ENCODE measurements at places on chromosomes 3 and 15.
A peak's percentile ranks its signal among the peaks of the same experiment; 100 is the strongest.

- DNase-seq: no peak
These were observed 17.9 kb upstream of the RPUSD3 start for GRCh38 chr3:9861626-9862130.

DNA sequence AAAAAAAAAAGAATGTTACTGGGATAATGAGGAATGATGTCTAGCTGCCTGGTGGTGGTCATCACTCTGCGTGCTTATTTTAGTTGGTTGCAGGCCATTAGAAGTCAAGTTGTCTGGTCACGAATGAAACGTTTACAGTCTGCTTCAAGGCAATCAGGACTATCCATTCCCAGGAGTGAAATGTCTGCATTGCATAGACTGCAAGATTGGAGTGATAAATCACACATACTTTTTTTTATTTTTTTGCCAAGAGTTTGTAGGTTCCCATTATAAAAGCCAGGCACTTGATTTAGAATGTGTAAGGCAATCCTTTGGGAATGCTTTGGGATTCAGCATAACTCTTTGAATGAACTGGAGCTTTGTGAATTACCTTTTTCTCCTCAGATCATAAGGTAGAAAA lies 132.3 kb downstream of the STAC start:
- no peak for DNase-seq

- no peak for DNase-seq
These were observed 94.1 kb upstream of the PROK2 start for GRCh38 chr3:71879089-71879488.

DNA sequence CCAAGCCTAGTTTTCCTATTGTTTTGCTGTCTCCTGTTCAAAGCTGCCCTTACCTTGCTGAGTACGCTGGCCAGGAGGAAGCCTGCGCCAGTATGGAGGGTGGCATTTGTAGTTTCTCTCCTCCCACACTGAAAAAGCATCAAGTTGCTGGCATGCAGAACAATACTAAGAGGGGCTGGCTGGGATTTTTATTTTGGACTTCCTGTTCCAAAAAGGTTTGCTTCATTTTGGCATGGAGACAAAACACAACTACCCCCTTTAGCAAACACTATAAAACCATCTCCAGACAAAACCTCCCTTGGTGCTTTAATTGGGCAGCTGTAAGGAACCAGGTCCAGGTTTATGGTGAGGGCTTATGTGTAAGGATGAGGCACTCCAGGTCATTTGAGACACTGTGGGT lies 457.6 kb downstream of the PDCD6IP start:
- DNase-seq: no peak

GRCh38 chr15:85704720-85705429 lies 89.8 kb downstream of the KLHL25 start:
- DNase-seq: no peak

GRCh38 chr3:52892290-52892624 lies 5.1 kb downstream of the STIMATE start:
- no peak for DNase-seq

- no peak for DNase-seq
These were observed 11.5 kb upstream of the GATA2 start for GRCh38 chr3:128504533-128504915.

DNA sequence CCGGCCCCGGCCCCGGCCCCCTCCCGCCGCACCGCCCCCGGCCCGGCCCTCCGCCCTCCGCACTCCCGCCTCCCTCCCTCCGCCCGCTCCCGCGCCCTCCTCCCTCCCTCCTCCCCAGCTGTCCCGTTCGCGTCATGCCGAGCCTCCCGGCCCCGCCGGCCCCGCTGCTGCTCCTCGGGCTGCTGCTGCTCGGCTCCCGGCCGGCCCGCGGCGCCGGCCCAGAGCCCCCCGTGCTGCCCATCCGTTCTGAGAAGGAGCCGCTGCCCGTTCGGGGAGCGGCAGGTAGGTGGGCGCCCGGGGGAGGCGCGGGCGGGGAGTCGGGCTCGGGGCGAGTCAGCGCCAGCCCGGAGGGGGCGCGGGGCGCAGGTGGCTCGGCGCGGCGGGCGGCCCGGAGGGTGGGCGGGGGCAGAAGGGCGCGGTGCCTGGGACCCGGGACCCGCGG lies 352 bp downstream of the CHRD start:
- DNase-seq: no peak

- DNase-seq: no peak
These were observed 608 bp upstream of the SLC6A6 start for GRCh38 chr3:14401692-14402303.

DNA sequence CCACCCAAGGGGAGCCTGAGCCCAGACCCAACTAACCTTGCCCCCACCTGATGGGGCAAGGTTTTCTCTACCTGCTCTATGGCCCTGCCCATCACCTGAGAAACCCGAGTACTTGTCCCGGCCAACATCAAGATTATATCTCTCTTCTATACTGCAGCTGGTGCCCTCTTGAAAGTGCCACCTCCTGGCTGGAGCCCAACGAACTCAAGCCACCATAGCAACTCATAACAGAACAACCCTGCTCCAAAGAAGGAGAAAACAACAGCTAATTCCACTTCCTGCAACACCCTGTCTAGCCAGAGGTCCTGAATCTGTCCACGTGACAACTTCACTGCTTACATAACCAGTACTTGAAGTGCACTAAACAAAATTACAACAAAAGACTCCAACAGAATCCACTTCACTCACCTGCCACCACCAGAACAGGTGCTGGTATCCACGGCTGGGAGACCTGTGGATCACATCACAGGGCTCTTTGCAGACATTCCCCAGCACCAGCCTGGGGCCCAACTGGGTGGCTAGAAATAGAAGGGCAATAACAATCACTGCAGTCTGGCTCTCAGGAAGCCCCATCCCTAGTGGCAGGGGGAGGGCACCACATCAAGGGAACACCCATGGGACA lies 49.2 kb downstream of the PIERCE2 start:
- no peak for DNase-seq

- DNase-seq: no peak
These were observed 103.7 kb downstream of the ATP10A start for GRCh38 chr15:25759421-25759820.

- no peak for DNase-seq
These were observed 15.6 kb downstream of the RTP2 start for GRCh38 chr3:187686621-187687273.

DNA sequence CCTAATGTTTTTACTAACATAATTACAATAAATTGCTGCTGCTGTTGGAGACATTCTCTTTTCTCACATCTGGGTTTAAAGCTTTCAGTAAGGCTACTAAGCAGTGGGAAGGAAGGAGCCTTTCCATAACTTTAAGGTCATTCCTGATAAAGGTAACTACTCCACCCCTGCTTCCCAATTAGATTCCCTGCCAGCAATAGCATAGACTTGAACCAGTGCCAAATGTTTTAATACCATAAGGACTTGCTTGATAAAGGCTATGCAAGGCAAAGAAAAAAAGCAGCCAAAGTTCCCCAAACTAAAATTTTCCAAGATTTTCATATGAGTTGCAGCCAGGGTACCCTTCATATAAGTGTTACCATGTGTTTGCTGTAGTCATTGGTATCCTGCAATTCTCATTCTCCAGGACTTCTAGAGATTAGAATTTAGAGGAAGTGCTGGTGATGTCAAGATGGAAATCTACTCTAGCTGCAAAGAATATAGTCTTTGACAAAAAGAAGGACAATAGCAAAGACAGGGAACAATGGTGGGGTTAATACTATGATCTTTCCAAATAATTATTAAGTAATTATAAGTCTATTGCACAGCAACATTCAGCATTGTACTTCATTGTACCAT lies 106.1 kb downstream of the FILIP1L start:
- no peak for DNase-seq

DNA sequence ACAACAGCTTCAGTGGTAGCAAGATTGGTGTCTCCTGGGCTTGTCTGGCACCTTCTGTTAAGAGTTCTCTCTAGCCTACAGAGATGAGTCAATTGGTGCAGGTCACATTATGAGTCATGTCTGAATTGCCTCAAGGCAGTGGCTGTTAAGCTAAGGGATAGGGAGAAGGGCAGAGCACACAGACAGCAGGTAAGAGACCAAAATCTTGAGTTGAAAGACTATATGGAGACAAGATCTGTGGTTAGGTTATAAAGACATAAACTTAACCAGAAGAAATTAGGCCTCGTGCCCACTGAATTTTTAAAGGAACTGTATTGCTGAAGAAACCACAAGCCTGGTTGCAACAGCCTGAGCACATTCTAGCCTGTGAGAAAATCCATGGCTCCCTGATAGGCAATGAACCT lies 19.2 kb upstream of the KPNA1 start:
- DNase-seq: peak; percentile 82

DNA sequence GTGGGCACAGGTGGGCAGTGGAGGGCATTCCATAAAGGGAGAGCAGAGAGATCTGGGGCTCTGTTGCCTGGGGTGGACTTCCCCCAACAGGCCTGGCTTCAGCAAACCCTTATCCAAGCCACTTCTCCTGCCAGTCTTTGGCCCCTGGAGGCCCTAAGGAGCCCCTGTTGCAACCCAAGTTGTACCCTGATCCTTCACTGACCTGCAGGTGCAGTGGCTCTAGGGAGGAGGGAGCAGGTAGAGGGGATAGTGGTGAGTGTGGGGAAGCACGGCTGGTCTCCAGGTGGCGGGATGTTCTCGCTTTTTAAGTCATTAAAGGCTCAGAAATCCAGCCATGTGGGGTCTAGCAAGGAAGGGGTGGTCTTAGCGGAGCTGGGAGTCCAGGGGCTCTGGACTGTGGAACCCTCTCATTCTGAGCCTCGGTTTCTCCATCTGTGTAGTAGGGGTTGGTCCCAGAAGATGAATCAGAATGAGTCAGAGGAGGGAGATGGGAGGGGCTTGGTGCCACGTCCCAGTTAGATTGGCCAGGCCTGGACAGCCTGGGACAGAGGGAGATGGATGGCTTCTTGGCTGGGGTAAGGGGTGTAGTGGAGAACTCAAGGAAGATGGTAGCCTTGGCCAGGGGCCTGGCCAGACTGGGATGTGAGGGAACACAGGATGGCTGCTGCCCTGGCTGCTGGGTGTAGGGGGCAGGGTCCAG lies 2.6 kb downstream of the ZBTB47 start:
- DNase-seq: no peak

- DNase-seq: no peak
These were observed 480.1 kb upstream of the SGO1 start for GRCh38 chr3:20666091-20666490.

DNA sequence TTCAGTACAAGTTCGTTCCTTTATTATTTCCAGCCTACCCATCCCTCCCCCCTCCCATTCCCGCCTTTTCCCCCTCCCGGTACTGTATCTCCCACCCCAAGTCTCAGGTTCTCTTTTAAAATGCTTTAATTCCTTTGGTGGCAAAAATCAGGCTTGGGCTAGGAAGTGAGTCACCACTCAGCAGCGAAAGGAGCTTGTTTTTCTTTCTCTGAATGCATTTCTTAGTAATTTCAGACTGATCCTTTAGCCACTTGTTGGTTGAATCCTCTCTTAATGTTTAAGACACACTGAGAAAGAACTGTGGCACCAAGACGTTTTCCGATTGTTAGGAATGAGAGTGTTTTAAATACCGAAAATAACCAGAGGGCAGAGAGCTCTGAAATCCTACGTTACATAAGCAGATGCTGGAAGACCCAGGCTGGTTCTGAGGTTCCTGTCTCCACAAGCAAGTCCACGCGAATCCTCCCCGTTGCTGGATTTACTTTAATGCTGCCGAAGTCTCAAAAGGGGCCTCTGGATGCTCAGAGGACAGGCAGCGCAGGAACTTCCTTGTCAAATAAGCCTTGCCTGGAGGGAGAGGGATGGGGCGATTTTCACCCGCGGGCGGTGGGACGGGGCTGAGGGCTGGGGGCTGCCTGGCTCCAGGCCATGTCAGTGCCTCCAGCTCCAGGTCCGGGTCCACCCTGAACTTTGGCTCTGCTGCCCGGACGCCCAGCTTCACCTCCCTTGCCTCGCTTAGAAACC lies 854 bp upstream of the COL8A1 start:
- DNase-seq: no peak

DNA sequence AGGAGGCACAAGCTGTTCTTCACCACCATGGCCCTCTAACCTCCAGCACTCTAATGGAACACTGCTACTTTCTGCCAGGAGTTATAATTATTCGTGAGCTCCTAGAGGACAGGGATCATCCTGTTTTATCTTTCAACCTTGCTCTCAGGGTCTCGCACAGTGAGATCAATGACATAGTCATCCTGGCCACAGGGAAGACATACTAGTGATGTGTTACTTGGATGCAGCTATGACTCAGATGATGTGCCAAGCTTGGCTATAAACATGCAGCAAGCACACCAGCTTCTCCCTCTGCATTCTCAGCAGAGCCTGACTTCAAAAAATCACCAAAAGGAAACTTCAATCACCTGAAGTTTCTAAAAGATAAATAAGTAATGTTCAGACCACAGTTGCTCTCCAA lies 203.8 kb upstream of the HES1 start:
- DNase-seq: no peak

- no peak for DNase-seq
These were observed 184.6 kb upstream of the AGTR1 start for GRCh38 chr3:148513096-148513543.

GRCh38 chr15:68343579-68344225 lies 66.2 kb downstream of the FEM1B start:
- DNase-seq: no peak

GRCh38 chr3:163561151-163561550 lies 1517.1 kb downstream of the SI start:
- no peak for DNase-seq

- DNase-seq: no peak
These were observed 245.6 kb upstream of the PEX5L start for GRCh38 chr3:180282386-180282785.

GRCh38 chr3:197810901-197811300 lies 19.8 kb downstream of the LRCH3 start:
- DNase-seq: no peak

DNA sequence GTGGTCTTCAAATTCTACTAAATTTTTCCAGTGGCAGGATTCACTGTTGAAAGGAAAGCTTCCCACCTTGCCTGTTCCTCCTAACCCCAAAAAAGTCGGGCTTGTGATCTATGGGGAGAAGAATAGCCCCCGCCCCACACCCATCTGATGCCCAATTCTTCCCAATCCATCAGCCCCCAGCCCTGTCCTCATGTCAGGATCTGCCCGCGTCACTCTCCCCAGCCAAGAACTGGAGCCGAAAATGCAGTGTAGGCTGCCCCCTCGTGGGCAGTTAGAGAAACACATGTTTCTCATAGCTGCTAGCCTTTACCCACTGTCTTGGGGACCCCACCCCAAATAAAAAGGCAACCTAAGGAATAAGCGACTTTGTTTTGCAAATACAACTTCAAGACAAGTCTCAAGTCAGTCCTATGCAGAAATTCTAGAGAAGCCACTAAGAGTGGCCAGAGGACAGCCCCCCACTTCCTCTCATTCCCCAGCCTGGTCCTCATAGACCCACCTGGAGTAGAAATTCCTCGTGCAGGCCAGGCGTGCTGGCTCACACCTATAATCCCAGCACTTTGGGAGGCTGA lies 13.0 kb upstream of the CSK start:
- peak; percentile 66 for DNase-seq

DNA sequence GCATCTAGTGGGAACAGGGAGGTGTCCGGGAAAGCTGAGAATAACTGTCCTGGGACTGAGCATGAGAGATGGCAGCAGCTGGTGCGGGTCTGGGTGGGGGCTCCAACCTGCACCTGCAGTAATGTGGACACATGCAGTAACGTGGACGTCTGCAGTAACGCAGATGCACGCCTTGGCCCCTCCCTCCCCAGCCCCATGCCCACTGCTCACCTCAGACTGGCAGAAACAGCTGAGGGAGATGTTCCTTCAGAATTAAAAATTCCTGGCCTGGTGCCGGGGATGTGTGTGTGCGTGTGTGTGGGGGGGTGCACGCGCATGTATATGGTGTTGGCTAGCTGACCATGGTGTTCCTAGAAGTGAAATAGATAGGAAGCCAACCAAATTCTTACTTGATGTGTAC lies 86.7 kb upstream of the OXTR start:
- no peak for DNase-seq

Data from HL-60 (cell line).